Erythroblast (primary cell): ENCODE measurements at places on chromosomes 5 and 9.

- DNase-seq: no peak
Observed at GRCh38 chr5:133396187-133396741, 216.1 kb downstream of the FSTL4 start.

DNA sequence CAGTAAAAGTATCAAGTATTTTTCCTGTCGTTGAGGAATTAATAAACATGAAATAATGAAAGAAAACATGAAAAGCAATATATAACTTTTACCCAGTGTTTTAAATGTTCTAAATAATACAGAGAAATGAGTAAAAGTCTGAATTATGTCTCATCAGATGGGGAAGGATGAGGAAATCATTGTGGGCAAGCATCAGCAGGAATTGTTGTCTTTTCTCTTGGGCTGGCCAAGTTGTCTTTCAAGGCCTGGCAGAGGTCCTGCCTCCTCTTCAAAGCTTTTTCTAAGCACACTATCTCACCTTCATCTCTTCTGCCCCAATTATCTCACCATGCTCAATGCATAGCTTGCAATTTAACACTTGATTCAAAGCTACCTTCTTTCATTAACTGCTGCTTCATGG is 41.9 kb downstream of the MOCS2 start:
- no peak for DNase-seq

DNA sequence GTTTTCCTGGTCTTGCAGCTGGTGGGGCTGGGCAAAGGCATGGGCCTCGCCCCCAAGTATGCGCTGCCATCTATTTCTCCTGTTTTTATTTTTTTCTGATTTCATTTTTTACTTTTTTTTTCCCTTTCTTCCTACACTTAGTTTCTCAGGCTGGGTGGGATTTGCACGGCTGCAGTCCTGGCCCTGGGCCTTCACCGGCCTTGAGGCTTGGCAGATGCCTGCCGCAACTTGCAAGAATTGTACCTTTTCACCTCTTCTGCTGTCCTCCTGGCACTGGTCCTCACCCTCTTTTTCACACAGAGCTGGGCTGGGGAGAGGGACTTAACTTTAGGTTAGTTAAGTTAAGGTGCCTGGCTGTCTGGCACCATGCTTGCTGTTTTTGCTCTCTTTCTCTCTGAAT is 10.3 kb upstream of the IRGM start:
- DNase-seq: no peak

DNA sequence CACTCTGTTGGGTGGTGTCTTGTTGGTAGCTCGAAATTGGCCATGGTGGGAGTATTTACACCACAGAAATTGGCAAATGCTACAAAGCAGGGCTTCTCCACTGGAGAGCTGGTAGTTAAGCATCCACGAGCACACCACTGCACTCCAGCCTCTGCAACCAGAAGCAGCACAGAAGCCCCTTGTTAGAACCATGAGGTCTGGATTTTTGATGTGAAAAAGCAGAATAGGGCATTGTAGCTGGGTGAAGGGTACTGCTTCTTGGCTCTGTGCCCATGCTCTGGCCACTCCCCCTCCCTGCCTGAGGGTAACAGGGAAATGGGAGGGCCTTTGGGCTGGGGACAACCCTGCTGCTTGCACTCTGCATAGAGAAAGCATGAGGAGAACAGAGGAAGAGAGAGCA is 81.2 kb upstream of the UBTD2 start:
- DNase-seq: no peak

DNA sequence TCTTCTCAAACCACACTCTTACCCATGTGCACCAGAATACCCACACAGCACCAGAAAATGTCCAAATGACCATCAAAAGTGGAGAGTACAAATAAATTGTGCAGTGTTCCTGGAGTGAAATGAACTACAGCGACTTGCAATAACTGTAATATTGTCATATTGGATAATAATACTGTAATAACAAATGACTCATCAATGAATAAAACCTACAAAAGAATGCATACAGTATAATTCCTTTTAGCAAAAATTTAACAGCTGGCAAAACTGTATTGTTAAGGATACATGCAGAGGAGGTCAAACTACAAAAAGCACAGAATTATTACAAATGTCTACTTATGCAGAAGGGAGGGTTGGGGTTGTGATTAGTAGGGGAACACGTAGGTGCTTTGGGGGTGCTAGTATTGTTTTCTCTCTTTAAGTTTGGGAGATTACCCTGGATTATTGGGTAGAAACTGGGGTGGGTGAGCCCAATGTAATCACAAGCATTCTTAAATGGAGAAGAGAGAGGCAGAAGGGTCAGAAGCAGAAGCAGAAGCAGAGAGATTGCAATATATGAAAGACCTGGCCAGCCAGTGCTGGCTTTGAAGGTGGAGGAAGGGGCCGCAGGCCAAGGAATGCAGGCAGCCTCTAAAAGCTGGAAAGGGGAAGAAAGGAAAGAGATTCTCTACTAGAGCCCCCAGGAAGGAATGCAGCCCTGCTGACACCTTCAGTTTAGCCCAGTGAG is 21.8 kb downstream of the IRF1 start:
- DNase-seq: no peak

GRCh38 chr5:54760182-54760935 is 225.0 kb downstream of the ESM1 start:
- DNase-seq: no peak
